ENCODE measurements at places on chromosomes 4 and X.

- no peak for DNase-seq
Measured at GRCh38 chr4:12701384-12701783, 782.8 kb downstream of the RAB28 start.

DNA sequence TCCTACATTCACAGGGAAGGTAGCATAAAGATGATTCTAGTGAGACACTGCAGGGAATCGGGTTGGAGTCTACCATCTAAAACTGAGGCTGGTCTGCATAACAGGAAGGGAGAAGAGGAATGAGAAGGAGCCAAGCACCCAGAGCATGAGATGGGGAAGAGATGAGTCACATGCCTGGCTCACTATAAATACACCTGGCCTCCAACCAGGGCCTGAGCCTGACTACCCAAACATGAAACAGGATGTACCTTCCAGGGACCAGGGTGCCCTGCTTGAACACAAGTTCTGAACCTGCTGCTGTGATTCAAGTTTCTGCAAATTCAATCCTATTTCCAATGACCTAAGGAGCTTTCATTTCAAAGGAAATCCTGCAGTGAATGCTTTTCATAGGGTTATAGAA lies 24.9 kb downstream of the CD99L2 start:
- no peak for DNase-seq

- DNase-seq: no peak
Measured at GRCh38 chr4:90543419-90544170, 416.4 kb downstream of the CCSER1 start.

DNA sequence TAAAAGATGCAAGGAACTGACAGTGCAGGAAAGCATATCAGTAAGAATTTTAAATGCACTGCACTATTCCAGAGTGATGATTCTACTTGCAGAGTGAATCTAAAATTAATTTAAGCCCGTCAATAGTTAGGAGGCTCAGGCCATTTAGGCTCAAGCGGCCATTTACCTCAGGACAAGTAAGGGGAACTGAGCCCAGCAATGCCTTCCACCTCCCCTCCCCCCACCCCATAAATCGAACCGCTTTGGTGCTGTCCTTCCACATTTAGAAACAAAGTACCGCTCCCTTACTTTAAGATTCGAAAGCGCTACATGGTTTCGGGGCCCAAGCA lies 665 bp downstream of the RBM41 start:
- DNase-seq: no peak

DNA sequence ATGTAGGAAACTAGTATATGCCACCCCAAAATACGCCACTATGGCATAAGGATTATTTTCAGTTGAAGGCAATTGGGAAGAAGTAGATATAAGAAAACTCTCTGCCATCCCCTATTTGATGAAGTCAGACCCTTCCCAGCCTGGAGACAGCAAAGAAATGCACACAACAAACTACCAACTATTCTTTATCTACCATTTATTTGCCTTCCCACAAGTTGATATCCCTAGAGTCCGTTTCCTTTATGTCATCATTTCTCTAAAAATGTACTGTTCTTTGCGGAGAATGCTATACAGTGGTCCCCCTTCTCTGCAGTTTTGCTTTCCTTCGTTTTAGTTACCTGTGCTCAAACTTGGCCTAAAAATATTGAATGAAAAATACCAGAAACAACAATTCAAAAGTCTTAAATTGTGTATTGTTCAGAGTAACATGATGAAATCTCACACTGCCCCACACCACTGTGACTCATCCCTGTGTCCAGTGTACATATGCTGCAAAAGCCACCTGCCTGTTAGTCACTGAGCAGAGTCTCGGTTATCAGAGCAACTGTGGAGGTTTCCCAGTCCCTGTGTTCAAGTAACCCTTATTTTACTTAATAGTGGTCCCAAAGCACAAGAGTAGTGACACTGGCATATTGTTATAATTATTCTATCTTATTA lies 152.3 kb downstream of the WDFY3 start:
- DNase-seq: no peak

GRCh38 chrX:96407501-96407900 lies 277.1 kb upstream of the DIAPH2 start:
- DNase-seq: no peak

Data from activated T-cell treated with anti-CD3 and anti-CD28 coated beads for 48 hours (primary cell).